ENCODE measurements at places on chromosomes 11 and 22.

DNA sequence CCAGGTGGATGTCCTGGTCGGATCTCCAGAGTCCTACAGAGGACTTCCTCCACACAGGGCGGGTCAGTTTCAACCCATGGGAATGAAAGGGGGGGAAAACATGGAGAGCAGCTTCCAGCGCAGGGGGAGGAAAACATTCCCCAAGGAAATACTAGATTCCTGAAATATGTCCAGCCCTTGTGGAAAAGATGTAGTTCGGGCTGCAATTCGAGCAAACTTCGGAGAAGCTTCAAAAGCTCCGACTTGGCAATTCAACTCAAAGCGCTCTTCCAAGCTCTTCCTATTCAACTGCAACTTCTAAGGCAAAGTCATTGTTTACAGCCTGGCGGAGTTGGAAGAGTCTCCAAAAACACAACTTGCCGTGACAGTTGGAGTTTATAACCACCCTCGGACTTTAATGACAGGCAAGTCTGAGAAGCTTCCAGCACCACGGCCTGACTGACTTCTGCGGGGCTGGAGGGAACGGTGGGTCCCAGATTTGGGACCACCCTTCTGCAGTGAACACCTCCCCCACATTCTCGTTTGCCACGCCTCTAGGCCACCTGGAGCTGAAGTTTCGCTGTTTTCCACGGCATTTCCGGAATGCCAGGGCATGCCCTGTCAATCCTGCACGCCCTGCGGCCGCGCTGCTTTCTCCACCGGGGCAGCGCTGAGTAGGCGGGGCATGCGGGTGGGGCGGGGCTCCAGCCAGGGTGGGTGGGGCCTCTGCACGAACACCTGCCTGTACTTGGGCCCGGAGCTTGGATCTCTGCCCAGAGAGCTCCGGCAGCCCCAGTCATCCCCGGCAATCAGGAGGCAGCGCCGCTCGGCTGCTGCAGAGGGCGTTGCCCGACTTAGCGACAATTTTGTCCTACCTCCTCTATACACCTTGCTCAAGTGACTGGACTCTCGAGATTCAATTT, 49.0 kb upstream of the BIRC3 start:
- DNase-seq: peak; percentile 87

DNA sequence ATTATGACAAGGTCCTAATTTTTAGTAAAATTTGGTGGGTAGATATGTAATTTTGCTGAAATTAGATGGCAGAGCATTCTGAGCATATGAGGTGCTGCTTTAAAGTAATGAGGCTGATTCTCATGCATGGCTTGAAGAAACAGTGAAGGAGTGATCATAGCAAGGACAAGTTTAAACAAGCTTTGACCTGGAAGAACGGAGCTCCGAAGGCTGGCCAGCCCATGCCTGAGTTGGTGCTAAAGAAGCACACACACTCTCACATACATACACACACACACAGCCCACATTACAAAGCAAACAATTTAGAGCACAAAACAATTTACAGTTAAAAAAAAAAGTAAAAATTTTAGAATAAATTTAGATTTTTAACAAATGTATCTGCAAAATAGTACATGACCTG, 150.7 kb downstream of the DCDC1 start:
- no peak for DNase-seq

DNA sequence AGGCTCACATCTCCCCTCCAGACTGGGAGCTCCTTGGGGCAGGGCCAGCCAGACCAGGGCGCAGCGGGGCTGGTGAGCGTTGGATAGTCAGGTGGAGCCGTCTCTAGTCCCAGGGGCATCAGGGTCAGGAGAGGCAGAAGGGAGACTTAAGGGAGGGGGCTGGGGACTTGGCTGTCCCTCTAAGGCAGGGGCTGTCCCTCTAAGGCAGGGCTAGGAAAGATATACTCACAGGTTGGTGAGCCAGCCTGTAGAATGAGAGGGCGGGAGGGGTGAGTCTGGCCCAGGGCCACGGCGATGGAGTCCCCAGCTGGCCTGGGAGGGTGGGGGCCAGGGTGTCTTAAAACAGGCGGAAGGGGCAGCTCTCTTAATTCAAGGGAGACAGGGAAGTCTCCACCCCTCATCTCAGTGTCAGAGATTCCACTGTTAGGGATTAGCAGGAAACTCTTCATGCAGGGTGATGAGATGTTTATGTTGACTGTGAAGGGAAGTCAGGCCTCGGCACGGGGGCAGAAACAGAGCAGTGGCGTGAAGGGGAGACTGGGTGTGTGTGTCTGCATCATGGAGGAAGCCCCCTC, 11.3 kb downstream of the P2RY2 start:
- no peak for DNase-seq

GRCh38 chr11:36450110-36450572, 59.9 kb downstream of the TRAF6 start:
- DNase-seq: no peak

- DNase-seq: no peak
These were observed 56.7 kb downstream of the AMBRA1 start for GRCh38 chr11:46537121-46537520.

DNA sequence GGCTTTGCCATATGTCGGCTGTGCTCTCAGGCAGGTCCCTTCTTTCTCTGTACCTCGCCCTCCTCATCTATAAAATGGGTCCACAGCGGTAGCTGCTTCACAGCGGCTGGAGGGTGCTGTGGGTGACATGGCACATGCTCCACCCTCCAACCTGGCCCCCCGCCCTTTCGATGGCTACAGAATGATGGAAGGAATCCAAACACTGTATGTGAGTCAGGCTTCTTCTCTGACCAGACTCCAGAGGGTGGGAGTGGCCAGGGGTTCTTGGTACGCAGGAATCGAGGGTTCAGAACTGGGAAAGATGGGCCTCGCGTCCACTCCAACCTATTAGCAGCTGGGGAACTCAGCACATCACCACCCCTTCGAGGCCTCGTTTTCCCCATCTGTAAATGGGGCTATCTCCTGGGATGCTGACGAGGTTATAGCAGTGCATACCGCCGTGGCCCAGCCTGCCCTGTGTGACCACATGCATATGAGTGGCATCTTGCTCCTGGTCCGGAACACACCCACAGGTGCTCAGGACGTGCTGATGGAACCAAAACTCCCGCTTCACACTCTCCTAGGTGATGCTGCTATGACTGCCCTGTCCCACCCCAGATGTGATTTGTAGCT, 26.4 kb downstream of the MN1 start:
- no peak for DNase-seq

GRCh38 chr22:24758164-24758799, 16.2 kb downstream of the PIWIL3 start:
- DNase-seq: peak; percentile 46

- no peak for DNase-seq
These were observed 43.7 kb downstream of the GAB4 start for GRCh38 chr22:16964366-16964765.

GRCh38 chr22:40196628-40197360, 19.1 kb downstream of the TNRC6B start:
- DNase-seq: no peak

GRCh38 chr11:66728693-66729385, at the start of gene SPTBN2:
TSS of gene SPTBN2 (minus strand) at chr11:66729216. CDS start at chr11:66721240, 7,976 bp downstream.
- no peak for DNase-seq

GRCh38 chr11:122796128-122796717, 42.1 kb upstream of the CRTAM start:
- DNase-seq: peak; percentile 44

GRCh38 chr11:118321386-118322082, 17.0 kb downstream of the CD3E start:
- no peak for DNase-seq

GRCh38 chr11:8863838-8864237, 47.2 kb upstream of the AKIP1 start:
- no peak for DNase-seq

DNA sequence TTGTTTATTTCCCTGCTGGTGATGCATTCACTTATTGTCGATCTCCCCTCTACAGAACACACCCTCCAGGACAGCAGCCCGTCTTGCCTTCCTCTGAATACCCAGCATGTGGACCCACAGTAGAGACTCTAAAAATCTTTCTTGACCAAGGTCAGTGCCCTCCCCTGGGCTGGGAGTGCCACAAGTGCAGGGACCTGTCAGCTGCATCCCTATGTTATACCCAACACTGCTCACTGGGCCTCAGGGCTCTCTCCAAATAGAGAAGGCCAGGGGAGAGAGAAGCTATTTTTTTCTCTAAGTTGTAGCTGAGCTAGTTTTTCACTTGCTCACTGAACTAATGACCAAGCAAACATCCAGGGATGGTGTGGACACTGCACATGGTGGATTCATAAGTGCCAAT, 9.8 kb downstream of the KCNJ1 start:
- no peak for DNase-seq
